ENCODE measurements at places on chromosomes 6 and 20.

GRCh38 chr20:51886341-51886740 lies 84.0 kb upstream of the SALL4 start:
- DNase-seq: no peak

DNA sequence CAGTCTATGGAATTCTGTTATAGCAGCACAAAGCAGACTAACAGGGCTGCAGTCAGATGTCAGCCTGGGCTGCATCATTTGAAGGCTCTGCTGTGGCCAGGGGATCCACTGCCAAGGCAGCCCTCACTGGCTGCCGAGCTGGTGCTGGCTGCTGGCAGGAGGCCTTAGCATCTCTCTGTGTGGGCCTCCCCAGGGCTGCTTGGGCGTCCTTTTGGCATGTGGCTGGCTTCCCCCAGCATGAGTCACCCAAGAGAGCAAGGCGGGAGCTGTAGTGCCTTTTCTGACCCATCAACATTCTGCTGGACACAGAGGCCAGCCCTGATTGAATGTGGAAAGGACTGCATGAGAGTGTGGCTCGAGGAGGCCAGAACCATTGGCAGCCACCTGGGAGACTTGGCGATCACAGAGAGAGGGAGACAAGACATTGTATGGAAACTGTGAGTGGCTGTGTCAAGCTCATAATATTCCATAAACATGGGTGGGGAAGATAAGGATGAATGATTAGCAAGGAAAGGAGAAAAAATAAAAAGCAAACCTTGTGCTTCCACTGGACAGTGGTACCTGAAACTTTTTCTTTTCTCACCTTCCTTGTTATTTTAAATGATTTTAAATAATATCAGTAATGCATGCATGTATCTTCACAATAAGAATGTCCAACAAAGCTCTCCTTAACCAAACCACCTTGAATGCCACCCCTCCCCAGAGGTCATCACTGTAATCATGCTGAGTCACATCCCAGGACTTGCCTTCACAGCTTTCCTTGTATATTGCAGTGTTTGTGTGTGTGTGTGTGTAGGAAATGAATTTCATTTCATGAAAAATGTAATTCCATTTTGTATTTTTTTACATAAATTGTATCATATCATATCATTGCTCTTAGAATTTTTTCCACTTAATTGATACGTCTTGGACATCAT lies 55.0 kb upstream of the VSX1 start:
- DNase-seq: no peak

- DNase-seq: no peak
These were observed 664.8 kb upstream of the GJE1 start for GRCh38 chr6:141467881-141468280.

- DNase-seq: no peak
These were observed 97.2 kb upstream of the DOK5 start for GRCh38 chr20:54377992-54378773.

- DNase-seq: no peak
These were observed 38.2 kb upstream of the SUPT3H start for GRCh38 chr6:45415788-45416518.

GRCh38 chr6:156464100-156464878 lies 312.9 kb upstream of the ARID1B start:
- no peak for DNase-seq

GRCh38 chr6:32267035-32267434 lies 43.2 kb upstream of the NOTCH4 start:
- DNase-seq: no peak

GRCh38 chr6:138115877-138116660 lies 8.8 kb upstream of the PERP start:
- DNase-seq: no peak

- DNase-seq: no peak
These were observed 80.7 kb downstream of the TFAP2B start for GRCh38 chr6:50899306-50899870.
